ENCODE measurements at places on chromosomes 6 and 20.

DNA sequence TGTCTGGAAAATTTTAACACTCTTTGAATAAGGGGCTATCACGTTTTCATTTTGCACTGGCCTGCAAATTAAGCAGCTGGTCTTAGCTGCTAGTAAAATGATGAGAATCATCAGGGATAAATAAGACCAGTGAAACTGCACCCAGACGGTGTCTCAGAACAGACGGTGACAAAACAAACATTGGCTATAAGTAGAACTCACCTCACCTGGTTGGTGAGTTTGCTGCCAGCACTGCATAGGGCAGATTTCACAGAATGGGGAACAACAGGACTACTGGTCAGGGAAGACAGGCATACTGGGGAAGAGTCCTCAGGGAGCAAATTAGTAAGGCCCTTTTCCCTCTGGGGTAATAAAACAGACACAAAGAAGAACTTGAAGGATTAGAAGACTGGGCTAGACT lies 175.9 kb upstream of the CITED2 start:
- no peak for DNase-seq

- DNase-seq: no peak
Measured at GRCh38 chr6:144989319-144990107, 704.4 kb downstream of the UTRN start.

- DNase-seq: no peak
Measured at GRCh38 chr6:133740816-133741215, 148.1 kb upstream of the TCF21 start.

DNA sequence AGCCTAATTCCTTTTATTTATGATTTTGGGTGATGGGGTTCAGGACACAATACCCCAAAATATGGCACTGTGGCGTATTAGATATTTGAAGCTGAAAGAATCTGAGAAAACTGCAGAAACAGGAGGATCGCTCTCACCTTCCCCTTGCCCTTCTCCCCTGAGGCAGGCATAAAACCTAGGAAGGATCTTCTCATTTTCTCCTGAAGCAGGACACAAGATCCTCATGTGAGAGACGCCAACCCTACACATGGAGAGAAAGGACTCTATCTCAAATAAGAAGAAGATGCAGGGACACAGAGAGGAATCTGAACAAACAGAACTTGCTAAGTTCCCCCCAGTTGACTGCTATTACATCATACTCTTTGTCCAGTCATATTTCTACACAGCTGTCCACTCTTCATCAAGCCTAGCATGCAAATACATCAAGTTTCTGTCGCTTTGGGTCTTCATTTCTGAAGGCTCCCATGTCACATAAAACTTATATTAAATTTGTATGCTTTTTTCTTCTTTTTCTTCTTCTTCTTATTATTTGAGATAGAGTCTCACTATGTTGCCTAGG lies 109.0 kb downstream of the DTNBP1 start:
- peak; percentile 58 for DNase-seq

DNA sequence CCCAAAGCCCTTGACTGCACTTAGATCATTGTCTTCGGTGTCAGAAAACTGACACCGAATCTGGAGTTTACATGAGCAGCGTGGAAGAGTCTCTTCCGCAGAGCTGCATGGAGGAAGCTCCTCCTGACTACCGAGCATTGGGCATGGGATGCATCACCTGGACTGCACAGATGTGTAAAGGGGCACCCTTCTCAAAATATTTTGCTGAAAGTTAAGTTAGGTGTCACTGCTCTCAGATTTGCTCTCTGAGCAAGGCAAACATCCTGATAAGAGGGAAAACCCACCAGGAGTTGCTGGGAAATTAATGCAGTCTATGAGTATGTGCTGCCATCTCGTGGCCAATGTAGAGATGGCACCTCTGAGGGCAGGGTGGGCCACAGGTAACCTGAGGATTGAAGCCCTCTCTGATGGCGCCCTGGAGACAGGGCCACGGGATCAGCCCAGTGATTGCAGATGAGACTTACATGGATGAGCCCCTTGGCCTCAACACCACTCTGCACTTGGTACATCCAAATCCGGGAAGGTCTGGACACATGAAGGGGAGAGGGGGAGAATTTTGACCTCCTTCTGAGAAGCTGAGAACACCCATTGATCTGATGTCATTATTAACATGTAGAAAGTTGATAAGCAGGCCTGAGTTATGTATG lies 129.9 kb downstream of the LPA start:
- no peak for DNase-seq

DNA sequence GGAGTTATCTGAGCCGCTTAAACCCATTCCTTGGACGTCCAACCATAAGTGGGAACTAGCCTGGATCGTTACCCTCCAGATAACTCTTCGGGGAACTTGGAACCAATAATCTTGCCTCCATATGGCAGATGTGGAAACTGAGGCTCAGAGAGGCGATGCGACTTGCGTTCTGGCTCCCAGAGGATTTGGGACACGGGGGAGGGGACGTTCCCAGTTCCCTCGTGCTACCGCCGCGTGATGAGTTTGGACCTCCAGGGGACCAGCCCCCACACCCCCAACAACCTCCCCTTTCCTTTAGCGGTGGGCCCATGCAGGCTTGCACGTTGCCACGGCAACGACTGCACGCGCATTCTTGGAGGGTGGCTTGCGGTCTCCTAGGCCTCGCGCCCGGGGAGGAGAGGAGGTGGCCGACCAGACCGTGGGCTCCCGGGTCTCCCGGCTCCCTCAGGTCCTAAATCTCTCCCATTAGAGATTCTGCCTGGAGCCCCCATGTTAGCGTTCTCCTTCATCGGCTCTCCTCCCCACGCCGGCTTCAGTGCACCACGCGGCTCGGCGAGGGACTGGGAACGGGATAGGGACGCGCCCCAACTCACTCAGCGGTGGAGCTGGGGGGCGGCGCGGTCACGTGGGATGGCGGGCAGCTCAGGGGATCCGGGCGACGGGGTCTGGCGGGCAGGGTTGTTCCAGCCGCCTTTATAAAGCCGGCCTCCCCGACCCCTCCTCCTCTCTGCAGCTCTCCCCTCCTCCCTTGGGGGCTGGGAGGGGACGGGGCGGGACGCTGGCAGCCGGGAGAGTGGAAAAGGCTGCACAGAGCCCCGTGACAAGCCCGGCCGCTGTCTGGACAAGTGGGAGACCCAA lies at the start of gene PLTP:
PLTP (minus strand) TSS at position 670 of the 858 bp plus-strand sequence. CDS start 703 bp downstream, outside the sequence.
- DNase-seq: no peak

- no peak for DNase-seq
Measured at GRCh38 chr20:5058873-5059272, 57.6 kb upstream of the SLC23A2 start.

GRCh38 chr6:1393641-1394283 lies 4.4 kb downstream of the FOXF2 start:
- DNase-seq: no peak

- DNase-seq: no peak
Measured at GRCh38 chr6:124682751-124683150, 279.5 kb upstream of the RNF217 start.

DNA sequence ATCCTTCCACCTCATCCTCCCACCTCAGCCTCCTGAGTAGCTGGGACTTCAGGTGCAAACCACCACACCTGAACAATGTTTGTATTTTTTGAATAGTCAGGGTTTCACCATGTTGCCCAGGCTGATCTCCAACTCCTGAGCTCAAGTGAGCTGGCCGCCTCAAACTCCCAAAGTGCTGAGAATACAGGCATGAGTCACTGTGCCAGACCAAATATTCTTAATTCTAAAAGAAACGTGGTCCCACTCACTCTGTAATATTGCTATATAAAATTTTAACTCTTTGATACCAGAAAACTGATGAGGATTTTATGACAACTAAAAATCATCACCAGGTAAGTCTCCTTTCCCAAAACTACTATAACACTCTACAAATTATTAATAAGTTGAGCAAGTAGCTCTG lies 716.8 kb upstream of the GJE1 start:
- no peak for DNase-seq

All from inflammatory macrophage treated with lipopolysaccharide for 1 hour (primary cell).